ENCODE measurements at places on chromosomes 12 and 14.

DNA sequence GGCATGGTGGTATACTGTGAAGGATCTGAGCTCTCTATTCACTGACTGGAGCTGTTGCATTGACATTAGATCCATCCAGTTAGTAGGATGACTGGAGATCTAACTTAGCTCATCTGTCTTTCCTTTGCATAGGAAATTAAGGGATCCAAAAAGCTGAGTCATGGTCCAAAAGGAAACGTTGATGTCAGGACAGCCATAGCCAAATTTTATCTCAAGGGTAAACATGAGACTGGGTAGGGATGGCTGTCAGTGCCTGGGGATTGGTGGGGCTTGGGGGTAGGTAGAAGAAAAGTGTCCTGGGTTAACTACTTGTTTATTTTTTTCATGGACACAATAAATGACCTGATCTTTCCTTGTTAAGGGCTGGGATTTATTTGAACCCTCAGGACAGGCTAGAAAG lies 4.6 kb downstream of the FAM177A1 start:
- no peak for DNase-seq

DNA sequence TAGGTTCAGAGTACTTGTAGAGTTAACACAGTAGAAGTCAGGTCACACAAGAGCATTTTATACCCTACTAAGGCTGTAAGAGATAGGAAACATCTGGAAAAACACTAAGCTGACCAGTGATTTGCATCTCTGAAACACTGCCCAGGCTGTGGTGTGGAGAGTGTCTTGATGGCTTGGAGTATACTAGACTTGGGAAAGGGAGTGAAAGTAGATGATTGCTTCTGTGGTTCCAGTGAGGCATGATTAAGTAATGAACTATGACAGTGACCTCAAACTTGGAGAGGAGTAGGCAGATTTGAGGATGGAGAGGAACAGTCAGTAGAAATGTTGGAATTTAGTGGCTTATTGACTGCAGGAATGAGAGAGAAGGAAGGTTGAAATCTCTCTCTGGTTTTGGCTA lies 201.2 kb downstream of the FLRT2 start:
- DNase-seq = no peak

- DNase-seq = no peak
These were observed 448.0 kb upstream of the CCDC196 start for GRCh38 chr14:66038212-66038611.

DNA sequence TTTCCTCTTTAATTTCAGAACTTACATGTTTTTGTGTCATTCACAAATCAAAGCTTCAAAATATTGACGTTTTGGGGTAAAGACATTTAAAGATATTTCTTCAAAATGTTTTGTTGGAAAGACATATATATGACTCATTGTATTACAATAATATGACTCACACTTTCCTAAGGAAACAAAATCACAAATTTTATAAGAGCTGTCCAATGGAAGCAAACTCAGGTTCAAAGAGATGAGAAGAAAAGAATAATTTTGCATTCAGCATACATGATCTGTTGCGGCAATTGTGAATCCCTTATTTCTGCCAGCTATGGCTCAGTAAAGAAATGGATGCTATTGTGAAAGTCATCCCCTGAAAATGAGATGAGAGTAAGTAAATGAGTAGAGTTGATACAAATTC lies 82.7 kb downstream of the GRIP1 start:
- no peak for DNase-seq

DNA sequence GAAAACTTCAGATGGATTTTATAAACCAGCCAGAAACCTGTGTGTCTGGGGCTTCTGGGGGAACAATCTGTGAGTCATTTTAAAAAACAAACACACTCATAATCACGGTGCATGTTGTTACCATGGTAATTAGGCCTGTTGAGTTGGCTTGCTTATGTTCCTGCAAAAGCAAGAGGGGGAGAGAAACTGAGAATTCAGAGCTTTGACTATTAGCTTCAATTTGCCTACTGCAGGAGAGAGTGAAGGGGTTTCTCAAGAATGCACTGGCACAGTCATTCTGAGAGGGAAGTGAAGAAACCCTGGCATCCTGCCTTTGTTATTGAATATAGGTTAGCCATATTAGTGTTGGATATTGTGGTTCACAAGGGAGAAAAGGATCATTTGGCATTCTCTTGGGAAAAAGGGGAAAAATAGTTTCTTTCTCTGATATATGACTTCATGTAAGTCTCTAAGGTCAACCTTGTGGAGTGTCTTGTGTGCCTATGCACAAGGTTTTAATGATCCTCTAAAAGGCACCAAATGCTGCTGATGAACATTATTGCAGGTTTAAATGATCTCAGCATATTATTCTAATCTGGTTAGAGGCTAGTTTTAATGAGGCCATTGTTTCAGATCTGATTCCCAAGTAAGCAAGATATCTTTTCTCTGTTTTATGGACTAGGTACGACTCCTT lies 12.9 kb downstream of the GNG2 start:
- DNase-seq = peak; percentile 87

- no peak for DNase-seq
These were observed 53.5 kb downstream of the ETV6 start for GRCh38 chr12:11702959-11703358.

DNA sequence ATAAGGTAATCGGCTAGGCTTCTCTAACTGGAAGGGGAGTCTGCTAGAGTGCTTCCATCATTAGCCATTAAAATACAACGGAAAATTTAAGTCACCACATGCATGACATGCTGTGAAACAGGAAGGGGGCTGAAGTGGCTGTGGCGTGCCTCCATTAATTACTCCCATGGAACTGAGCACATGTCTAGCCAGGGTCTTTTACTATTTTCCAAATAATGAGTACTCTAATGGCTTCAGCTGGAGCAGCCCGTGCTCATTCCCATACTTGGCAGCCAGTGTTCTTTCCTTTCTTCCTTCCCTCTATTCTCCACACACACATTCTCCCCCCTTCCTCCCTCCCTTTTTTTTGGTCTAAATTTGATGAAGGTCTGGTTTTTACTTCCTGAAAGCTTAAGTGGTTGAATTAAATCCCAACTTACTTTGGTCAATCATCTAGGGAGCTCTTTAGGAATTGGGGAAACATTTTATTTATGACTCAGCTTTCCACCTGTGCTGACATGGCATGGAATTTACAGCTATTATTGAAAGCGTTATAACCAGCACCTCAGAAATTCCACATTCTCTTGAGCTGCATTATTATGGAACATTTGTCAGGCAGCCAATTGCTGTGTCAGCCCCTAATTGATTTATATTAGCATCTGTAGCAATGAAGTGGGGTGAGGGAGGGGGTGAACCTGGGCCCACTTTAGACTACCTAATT lies 72.3 kb downstream of the LRIG3 start:
- no peak for DNase-seq

DNA sequence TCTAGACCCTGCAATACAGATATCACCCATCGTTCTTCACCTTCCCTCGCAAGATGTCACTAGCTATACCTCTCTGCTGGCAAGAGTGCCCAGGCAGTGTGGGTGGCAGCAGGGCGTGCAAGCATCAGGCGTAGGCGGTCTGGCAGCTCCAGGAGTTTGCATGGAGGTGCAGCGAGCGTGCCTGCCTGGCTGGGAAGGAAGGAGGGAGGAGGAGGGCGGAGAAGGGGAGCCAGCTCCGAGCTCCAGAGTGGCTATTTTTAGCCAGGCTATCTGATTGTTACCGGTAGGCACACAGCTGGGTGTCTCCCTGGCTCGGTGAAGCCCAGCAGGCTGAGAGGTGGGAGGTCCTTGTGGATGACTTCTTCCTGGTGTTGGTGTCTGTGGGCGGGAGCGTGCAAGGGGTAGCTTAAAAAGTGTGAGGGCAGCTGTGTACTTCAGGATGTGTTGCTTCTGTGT lies 6.2 kb downstream of the FOXJ2 start:
- DNase-seq = peak; percentile 46

DNA sequence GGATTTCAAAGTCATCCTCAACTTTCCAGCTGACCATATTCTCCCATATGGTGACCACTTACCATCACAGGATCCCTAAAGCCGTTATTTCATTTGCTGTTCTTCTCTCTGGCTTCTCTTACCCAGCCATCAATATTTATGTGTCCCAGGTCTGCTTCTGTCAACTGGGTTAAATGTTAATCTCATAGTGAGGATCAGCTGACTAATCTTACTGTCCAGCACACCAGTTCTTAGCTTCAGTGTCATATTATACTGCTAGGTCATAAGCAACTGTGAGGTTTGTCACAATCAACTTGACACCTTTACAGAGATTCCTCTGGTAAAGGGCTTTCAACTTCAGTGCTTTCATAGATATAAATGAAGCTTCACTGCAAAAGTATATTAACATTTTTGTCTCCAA lies 294.4 kb downstream of the DIO2 start:
- no peak for DNase-seq

GRCh38 chr14:44833376-44834060 lies 128.2 kb downstream of the KLHL28 start:
- no peak for DNase-seq

DNA sequence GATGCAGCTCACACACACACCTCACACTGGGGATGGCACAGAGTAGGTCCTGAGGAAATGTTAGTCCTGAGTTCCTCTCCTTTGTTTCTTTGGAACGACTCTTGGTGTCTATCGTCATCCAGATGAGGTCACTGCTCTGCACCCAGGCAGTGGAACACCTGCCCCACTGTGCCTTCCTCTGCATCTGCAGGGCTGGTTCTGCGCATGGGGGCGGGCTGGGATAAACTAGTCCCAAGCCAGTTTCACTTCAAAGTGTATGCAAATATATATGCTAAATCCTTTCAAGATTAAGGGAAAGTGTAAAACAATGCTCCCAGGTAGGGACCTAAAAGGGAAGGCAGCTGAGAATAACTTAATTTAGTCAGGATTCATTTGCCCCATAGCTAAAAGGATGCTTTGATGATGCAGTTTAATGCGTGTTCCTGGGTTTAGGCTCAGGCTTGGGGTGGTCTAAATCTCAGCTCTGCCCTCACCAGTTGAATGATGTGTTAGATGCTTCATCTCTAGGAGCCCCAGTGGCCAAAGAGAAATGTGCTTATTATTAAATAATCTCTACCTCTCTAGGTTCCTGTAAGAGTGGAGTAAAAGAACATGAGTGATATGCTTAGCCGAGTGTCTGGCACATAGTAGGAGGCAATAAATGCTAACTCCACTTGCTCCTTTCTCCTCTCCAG lies 47.1 kb upstream of the OVCH1 start:
- DNase-seq = no peak

GRCh38 chr14:70189456-70190077 lies 816 bp upstream of the SLC8A3 start:
- no peak for DNase-seq

- DNase-seq = no peak
These were observed 21.5 kb downstream of the ANAPC5 start for GRCh38 chr12:121330692-121331091.

DNA sequence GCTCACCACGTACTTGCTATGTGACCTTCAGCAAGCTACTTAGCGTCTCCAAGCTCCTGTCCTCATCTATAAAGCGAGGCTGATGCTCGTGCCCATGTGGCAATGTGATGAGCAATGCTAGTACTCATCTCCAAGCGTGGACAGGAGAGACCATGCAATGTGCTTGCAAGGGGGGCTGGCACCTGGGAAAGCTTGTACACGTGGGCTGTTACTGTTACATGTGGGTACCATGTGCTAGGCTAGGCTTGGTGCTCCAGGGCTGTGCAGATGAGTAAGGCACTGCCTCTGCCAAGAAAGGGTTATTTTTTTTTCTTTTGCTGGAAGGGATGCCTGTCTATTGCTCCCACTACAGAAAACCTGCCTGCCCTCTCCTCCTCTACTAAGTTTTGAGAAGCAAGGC lies 46.6 kb downstream of the TSPAN11 start:
- no peak for DNase-seq

DNA sequence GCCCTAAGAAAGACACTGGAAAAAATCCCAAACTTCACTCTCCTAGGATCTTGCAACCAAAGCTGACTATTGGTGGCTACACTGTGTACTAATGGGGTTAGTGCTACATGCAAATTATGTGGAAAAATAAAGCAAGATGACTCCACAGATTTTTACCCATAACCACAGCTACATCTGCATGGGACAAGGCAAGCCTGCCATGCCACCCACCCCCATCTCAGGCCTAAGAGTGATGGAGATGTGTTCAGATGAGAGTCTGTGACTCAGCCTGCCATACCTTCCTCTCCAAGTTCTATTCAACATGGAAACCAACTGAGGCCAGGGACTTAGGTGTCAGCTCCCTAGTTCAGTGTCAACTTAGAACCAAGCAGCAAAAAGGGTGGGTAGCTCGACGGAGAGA lies 206.2 kb downstream of the PELI2 start:
- DNase-seq = no peak

DNA sequence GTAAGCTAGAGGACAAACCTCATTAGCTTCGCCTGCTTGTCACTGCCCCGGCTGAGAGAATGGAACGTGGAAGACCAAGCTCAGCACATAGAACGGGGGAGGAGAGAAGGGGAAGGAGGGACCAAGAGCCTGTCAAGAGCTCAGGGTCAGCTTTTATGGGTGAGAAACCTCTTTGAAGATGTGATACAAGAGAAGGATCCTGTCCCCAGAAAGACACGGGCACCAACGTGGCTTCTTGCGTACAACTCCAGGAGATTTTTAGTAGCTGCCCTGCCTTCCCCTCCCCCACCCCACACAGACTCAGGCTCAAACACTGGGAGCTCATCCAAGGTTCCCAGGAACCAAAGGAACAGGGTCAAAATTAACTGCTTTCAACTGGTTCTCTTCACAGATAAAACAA lies 34.7 kb downstream of the APPL2 start:
- no peak for DNase-seq

GRCh38 chr14:101705733-101706508 lies 55.6 kb upstream of the PPP2R5C start:
- peak; percentile 6 for DNase-seq

- no peak for DNase-seq
These were observed 32.6 kb downstream of the SLC35F4 start for GRCh38 chr14:57833323-57833722.

- DNase-seq = no peak
These were observed 8.1 kb downstream of the LRRC43 start for GRCh38 chr12:122190842-122191668.

DNA sequence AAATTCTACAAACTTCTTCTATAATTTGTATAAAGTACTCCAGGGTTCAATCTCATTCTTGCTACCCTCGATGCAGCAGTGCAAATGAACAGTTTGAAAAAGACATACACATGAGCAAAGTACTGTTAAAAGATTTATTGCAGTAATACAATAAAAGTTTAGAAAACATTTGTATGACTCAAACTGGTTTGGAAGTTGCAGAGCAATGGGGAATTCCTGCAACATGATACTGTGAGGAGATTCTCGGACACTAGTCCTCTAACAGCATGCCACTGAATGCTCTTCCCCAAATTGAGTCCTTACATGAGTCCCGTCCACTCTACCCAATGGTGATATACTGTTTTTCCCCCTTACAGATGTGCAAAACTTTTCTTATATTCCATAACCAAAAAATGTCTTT lies 45.4 kb downstream of the ATG14 start:
- no peak for DNase-seq

GRCh38 chr14:24056800-24057184 lies 5.0 kb downstream of the CARMIL3 start:
- DNase-seq = no peak

- no peak for DNase-seq
These were observed 368.6 kb upstream of the USP15 start for GRCh38 chr12:61891632-61892031.

DNA sequence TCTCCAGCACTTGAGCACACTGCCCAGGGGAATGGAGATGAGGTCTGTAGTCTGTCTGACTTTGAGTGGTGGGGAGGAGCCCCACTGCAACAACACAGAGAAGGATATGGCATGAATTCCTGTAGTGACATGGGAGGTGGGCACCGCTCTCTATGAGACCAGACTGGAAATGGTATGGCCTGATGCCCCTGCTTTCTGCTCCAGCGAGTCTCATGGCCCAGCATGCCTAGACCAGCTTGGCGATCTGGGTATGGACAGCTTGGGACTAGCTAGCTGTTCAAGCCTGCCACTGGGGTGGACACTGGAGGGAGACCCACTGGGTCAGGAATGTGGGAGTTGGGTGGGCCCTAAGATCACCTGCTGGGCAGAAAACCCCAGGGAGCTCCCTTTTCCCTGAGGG lies 477.8 kb upstream of the SEL1L start:
- DNase-seq = no peak
